ENCODE measurements at places on chromosomes 5 and 9.

GRCh38 chr5:141477044-141477575 is 1.3 kb downstream of the PCDHGC3 start:
- DNase-seq = no peak

DNA sequence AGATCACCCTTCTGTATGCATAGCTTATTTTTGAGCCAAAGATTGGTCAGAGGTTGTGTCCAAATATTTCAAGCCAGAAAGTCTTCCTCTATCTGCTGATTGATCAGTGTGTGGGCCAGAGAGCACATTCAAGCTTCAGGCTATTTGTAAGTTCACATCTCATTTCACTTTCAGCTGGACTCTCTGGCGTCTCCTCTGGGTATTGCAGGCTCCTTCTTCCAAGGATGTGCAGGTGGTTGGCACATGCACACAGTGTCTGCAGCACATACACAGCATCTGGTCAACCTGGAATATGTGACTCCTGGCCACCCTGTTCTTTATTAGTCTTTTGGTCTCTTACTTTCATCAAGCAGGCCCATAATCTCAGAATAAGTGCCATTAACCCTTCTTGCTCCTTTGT is 516.1 kb downstream of the ANXA1 start:
- DNase-seq = no peak

DNA sequence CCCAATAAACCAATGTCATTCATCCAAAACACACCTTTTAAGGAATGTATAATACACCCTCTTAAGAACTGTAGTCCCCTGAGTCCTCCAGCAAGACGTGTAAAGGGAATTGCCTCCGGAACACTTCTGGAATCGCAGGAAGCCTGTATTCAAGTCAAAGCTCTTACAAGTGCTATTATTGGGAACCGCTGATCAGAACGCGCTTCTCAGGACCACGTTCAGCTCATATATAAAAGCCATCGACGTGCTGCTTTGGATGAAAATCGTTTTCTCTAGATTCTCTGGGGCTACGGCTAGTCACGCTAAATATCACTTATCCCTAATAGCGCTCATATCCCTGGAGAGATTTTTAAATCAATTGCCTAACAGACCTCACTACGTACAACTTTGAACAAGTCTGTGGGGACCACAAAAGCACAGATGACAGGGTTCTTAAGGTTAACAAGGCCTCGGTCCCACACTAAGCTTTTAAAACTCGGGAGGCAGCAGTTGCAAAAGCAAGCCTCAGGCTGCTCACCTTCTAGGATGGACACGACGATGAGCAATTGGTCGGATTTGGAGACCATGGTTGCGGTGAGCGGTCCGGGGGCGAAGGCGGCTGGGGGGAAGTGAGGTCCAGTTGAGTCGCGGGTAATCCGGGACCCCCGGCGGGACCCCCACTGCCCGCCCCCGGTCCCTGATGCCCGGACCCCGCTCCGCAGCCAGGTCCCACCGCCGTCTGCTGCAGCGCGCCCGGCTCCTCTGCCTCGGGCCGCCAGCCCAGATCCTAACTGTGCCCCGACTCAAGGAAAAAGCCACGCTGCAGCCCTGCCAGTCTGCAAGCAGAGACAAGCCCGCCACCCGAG is 548 bp downstream of the CEP120 start:
- no peak for DNase-seq

GRCh38 chr5:36298552-36298951 is 3.1 kb downstream of the RANBP3L start:
- no peak for DNase-seq

- DNase-seq = no peak
Measured at GRCh38 chr5:77990020-77990419, 213.9 kb upstream of the TBCA start.
